ENCODE measurements at places on chromosomes 2 and 18.

DNA sequence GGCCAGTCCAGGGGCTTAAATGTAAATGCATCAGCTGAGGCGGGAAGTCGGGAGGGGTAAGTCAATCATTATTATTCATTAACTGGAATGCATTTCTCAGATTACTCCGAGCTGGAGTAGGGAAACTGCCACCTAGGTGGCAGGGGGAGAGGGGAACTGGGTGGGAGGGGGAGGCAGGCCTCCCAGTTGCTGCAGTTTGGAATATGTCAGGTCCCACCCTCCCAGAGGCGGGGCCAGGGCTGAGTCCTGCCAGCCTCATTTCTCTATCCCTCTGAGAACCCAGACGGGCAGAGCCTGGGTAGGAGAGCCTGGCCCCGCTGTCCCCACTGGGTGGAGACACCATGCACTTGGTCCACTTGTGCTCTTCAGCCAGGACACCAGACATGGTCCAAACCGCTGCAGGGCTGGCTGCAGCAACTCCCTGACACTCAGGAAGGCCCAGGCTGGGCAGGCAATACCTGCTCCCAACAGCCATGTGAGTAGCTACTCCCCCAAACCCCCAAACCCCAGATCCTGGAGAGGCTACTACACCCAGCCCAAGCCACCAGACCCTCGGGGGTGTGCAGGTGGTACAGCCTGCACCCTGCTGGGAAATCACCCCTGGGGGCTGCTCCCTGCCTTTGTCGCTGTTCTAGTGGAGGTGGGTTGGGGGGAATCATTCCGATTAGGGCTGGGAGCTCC is at the start of gene GPBAR1:
Gene GPBAR1, plus strand, starts transcription at position 274 of the 681 bp plus-strand sequence. CDS start 1,710 bp downstream, outside the sequence.
- no peak for DNase-seq

- no peak for DNase-seq
These were observed 239.9 kb downstream of the DSEL start for GRCh38 chr18:67276638-67277037.

DNA sequence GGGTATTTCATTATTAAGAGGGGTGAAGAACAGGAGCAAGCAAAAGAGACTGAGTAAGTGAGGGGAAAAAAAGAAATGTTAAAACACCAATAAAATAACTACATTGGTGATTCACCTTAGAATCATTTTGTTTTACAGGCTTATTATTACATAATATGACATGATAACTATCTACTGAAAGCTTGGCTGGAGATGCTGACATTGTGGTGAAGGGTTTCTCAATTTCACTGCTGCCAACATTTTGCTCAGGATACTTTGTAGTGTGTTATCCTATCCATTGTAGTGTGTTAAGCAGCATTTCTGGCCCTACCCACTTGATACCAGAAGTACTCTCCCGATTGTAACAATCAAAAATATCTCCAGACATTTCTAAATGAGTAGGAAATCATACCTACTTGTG is 1564.6 kb upstream of the NXPH2 start:
- DNase-seq = no peak

DNA sequence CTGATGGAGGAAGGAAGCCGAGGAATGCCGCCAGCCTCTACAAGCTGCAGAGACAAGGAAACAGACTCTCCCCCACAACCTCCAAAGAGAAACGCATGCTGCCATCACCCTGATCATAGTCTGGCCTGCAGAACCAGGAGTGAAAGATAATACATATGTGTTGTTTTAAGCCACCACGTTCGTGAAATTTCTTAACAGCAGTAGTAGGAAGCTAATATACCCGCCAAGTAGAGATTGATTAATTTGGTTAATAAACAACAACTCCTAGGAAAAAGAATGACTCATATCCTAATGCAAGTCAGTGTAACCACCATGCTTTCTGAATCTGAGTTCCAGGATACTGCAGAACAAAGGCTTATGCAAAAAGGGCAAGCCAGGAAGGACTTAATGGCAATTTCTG is 36.6 kb downstream of the LONRF2 start:
- DNase-seq = no peak

GRCh38 chr18:71784777-71785176 is 759.4 kb downstream of the CBLN2 start:
- DNase-seq = no peak

DNA sequence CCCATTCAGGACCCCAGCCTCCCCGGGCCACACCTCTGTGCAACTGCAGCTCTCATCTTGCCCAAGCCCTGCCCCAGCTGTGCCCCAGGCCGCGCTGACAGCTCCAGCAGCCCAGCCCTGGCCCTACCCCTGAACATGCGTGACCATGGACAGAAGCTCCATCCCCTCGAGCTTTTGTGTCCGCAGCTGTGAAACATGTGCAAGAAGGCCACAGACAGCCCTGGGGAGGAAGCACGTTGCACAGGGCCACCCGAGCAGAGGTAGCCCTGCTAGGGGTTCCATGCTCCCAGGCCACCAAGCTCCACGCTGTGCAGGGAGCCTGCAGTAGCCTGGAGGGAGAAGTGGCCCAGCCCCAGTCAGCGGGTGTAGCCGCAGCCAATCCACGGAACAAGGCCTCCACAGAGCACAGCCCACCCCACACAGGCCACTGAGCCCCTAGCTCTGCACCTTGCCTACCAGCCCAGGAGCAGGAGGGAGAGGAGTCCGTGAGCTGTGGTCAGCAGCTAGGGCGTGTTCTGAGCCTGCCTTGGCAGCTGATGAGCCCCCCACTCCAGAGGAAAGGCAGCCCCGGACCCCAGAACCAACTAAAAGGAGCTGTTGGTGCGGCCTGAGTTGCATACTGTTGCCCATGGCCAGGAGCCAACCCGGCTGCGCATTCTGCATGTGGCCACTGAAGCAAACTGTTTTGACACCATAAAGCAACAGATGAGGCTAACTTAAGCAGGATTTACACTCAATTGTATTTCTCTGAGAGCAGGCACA is 184.0 kb downstream of the SEPTIN10 start:
- DNase-seq = no peak

GRCh38 chr2:17790536-17790935 is 25.7 kb upstream of the MSGN1 start:
- DNase-seq = no peak

DNA sequence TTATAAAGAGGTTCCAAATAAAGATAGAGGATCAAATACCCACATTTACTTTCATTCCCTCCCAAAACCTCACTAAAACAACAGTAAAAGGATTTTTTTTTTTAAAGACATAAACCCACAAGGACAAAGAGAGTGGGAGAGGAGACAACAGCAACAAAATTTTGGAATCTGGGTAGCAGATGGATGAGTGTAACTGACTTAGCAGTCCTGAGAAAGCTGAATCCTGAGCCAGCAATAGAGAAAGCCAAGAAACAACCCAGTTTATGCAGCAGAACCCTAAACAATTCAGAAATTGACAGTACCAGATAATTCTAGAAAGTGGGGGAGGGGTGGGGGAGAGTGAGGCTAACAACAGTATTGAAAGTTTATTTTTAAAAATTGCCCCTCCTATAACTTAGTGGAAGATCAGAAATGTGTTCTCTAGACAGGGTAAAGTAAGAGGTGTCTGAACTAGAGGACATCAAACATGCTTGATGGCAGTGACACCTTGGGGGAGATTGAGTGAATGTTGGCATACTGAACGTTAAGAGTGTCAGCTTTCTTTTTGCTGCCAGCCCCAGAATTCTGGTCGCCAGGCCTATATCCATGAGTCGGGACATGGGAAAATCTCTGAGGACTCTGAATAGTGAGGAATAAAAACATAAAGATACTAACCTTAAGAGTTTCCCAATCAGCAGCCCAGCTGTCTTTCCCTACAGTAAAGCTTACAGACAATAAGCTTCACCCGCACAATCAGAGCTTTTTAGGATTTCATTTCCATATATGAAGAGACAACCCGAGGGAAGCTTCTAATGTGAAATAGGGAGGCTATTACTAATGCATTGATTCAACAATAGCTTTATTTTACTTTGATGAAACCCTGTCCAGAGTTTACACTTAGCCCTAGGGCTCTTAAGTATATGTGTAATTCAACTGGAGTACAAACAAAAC is 128.0 kb upstream of the ALPP start:
- DNase-seq = no peak

DNA sequence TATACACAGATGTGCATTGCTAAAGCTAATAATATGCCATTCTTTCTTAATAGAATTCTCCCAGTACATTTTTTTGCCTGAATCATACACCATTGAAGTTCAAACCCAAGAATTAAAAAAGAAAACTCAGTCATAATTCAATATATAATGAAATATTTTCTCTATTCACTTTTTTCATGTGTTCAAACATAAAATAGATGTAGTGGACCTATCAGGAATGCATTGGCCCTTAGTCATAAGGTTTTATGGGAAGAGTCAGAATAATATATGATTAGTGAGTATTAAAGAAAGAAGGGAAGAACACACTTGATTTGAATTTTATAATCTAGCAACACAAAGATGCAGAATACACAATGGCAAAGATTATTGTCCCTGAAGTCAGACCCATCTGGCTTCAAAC is 297.0 kb upstream of the COL3A1 start:
- no peak for DNase-seq

DNA sequence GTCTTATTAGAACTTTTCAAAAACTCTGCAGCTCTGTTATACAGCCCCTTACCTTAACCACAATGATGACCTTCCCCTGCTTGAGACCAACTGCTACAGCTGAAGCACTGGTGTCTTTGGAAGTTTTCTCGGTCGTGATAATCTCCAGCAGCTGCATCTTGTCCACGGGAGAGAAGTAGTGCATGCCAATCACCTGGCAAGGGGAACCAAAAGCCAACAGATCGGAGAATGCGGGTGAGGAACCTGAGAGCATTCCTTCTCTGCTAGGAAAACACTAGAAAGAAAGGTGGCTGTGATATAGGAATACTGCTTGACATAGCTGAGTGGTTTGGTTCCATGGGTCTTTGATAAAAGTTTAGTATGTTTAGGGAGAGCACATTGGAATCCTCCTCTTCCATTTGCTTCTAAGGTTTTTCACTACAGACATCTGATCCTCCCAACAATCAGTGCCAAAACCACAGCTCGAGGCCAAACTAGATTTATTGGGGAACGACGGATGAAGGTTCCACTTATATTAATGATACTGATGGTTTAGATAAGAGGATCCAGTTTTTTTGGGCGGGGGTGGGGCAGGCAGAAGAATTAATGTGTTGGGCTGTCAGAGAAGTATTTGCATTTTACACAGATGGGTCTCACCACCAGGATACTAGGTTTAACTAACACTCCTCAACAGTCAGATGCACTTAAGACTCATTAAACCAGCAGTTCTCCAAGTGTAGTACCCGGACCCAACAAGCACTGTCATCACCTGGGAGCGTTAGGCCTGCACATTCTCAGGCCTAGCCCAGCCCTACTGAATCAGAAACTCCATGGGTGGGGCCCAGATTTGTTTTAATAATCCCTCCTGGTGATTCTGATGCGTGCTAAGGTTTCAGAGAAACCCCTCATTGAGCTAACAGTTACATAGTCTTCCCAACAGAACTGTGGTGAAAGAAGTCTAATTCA is 22.4 kb downstream of the GAREM2 start:
- DNase-seq = no peak

- DNase-seq = no peak
These were observed 50.2 kb upstream of the SLC66A3 start for GRCh38 chr2:11104794-11105660.

- no peak for DNase-seq
These were observed 638.0 kb downstream of the RNF144A start for GRCh38 chr2:7555260-7555659.

DNA sequence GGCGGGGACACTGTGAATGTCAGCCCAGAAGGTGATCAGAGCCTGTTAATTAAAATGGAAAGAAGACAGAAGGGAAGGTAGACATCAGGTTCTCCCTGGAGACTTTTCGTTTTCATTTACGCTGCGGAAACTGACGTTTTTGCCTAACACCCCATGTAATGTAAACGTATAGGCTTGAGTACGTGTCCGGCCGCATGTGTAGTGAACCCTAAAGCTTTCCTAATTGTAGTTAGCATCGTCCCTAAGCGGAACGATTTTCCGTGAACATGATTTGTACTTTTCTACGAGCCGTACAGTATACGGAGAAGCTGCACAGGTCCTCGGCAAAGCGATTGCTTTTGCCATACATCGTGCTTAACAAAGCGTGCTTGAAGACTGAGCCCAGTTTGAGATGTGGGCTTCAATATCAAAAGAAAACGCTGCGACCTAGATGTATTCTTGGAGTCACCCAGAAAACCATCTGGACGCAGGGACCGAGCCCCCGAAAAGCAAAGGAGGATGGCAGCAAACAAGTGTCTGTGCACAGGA is 284 bp downstream of the TIMM21 start:
- DNase-seq = no peak

DNA sequence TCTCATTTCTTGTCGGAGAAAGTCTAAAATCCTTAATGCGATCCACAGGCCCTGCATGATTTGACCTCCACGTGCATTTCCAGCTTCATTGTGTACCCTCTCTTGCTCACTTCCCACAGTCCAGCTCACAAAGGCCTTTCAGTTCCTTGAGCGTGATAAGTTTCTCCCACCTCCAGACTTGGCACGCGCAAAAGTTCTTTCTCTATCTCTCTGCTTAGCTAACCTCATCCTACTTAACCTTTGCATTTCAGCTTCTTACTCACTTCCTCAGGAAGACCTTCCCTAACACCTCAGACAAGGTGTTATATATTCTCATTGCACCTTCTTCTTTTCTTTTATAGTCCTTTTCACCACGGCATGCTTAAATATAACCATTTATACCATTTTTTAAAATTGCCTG is 124.8 kb upstream of the XPO1 start:
- no peak for DNase-seq

DNA sequence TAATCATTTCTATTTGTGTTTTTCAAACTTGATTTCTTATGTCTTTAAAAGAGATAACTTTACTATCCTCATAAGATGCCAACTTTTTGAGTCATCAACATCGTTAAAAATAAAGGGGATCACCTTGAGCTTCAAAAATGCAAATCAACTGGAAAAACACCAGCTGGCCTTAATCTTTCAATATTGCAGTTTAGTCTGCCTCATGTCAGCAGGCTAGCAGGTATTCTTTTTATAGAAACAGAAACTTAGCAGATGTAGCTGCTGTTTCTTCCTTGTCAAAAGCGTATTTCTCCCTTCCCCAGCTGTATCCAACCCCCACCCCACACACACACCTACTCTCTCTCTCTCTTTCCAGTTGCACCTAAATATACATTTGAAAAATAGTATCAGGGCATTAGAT is 154.1 kb upstream of the ZNF804A start:
- no peak for DNase-seq

- no peak for DNase-seq
These were observed 79.6 kb upstream of the SKOR2 start for GRCh38 chr18:47331026-47331425.

DNA sequence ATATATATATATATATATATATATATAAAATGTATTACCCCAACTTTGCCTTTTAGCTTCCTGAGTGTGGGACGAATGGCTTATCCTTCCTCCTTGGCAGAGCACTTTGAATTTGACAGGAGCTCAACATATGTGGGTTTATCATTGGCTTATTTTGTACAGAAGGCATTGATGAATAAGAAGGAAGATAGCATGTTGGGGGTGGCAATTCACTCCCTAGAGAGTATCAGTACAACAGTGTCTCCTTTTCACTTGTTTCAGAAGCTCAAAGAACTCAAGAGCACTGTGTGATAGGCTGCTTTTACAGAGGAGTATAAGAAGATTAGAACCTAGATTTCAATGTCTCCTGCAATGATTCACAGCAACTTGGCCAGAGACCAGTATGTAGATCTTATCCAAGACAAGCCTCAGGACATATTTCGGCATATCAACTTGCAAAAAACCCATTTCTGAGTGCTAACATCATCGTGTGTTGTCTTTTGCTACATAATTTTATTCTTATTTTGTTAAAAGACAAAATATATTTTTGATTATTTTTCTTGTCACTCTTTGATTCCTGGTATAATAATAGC is 345.8 kb downstream of the SOCS6 start:
- no peak for DNase-seq

- no peak for DNase-seq
These were observed 4.5 kb upstream of the SPC25 start for GRCh38 chr2:168894720-168895119.

- DNase-seq = no peak
These were observed 107.9 kb downstream of the CCDC85A start for GRCh38 chr2:56291711-56292110.

All from anterior cingulate cortex (tissue), 58 donors.